ENCODE measurements at places on chromosomes 5 and 9.
A peak's percentile ranks its signal among the peaks of the same experiment; 100 is the strongest.

DNA sequence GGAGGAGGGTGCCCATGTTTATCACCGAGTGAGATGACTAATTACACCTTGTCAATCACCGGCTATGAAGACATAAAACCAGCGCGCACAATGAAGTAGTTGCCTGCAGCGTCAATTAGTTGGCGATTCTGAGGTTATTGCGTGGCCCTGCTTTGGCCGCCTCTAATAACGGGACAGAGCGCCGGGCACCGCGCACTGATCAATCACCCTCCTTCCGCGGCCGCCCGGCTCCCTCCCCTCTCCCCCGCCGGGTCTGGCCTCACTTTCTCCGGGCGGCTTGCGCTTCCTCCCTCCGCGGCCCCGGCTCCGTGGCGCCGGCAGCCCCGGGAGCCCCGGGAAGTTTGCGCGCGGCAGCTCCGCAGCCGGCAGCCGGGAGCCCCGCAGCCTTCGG, 3.3 kb upstream of the LHX2 start:
- peak; percentile 58 for DNase-seq
- no peak overlapping the region for H3K27ac ChIP-seq
- H3K4me1 ChIP-seq = peaks cover 66% of the 10 kb centered on the region
- no peaks in the 10 kb centered on the region for H3K36me3 ChIP-seq

DNA sequence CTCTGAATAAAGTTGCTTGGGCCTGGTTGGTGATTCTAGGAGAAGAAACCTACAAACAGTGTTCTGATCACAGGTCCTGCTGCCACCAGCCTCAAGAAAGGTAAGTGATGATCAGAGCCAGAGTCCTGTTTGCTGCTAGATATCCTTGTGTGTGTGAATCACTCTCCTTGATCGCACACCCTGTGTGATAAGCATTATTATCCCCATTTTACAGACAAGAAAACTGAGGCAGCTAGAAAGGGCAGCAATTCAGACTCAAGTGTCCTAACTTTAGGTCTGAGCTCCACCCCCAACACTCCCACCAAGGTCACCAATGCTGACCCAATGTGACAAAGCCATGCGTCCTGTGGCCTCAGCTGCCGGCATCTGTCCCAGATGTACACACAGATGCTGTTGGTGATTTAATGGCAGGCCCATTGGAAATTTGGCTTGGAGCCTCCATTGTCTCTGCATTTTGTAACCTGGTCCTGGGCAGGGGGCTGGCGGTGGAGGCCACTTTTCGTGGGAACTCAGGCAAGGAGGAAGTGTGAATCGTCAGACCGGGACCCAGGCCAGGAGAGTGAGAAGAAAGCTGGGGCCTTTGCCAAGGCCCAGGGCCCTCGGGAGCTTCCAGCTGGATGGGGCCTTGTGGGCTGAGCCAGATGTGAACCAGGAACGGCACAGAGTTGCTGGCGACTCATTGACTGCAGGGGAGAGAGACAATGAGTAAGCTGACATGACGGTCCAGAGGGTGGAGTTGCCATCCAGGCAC, 29.8 kb upstream of the GGTA1 start:
- DNase-seq = no peak
- H3K27me3 ChIP-seq = peaks cover 5% of the 10 kb centered on the region
- no peak overlapping the region for H3K27ac ChIP-seq
- H3K4me3 ChIP-seq = no peak overlapping the region

GRCh38 chr5:15627109-15627508, 127.1 kb downstream of the FBXL7 start:
- no peak for DNase-seq
- no peaks in the 10 kb centered on the region for H3K36me3 ChIP-seq

GRCh38 chr5:6377905-6378765, at the start of gene MED10:
TSS of gene MED10 (minus strand) at chr5:6378547. CDS start at chr5:6378483, 64 bp downstream.
- DNase-seq = peak; percentile 97
- H3K27me3 ChIP-seq = no peaks in the 10 kb centered on the region
- peaks cover 18% of the 10 kb centered on the region for H3K4me1 ChIP-seq
- H3K4me3 ChIP-seq = peak within 1 kb of the TSS; percentile 96
- H3K36me3 ChIP-seq = peaks cover 33% of the 10 kb centered on the region
- peak within 1 kb of the TSS; percentile 90 for H3K27ac ChIP-seq

DNA sequence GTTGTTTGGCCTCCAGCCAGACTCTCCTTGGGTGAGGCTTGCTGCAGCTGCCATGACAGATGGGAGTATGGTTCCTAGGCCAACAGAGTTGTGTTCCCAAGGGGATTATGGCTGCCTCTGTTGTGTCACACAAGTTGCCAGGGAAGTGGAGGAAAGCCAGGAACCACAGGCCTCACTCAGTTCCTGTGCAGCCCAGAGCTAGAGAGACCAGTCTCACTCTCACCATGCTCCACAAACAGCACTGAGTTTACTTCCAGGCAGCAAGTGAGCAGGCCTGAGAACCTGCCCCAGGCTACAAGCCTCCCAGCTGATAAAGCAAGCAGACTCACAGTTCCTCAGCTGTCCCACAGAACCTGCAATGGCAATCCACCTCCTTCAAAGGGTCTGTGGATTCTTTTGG, 273.6 kb upstream of the TAS2R1 start:
- H3K27me3 ChIP-seq = no peaks in the 10 kb centered on the region
- no peak overlapping the region for H3K4me3 ChIP-seq
- H3K4me1 ChIP-seq = no peaks in the 10 kb centered on the region
- H3K27ac ChIP-seq = no peak overlapping the region
- no peak for DNase-seq

DNA sequence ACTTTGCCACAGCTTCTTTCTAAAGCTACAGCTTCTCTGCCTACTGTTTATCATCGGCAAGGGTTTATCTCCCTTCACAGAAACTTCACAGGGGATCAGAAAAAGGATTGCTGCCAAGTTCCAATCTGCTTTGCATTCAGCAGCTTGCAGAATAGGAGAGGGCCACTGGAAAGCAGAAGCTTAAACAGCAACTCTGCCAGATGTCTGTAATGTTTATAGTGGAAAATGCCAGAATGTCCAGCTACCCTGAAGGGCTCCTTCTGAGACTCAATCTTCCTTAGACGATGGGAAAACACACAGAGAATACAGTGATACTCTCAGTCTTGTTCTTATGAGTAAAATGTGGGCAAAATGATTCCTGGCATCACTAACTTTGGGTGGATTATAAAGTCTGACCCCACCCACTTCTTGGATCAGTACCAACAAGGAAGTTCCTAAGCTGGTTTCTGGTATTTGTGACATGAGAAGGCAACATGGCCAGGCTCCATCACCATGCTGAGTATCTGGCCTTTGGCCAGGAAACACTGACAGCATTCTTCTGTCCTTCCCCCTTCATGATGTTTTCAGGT, 19.0 kb downstream of the STOM start:
- peaks cover 13% of the 10 kb centered on the region for H3K4me1 ChIP-seq
- H3K27me3 ChIP-seq = no peaks in the 10 kb centered on the region
- H3K27ac ChIP-seq = no peak overlapping the region
- DNase-seq = no peak

DNA sequence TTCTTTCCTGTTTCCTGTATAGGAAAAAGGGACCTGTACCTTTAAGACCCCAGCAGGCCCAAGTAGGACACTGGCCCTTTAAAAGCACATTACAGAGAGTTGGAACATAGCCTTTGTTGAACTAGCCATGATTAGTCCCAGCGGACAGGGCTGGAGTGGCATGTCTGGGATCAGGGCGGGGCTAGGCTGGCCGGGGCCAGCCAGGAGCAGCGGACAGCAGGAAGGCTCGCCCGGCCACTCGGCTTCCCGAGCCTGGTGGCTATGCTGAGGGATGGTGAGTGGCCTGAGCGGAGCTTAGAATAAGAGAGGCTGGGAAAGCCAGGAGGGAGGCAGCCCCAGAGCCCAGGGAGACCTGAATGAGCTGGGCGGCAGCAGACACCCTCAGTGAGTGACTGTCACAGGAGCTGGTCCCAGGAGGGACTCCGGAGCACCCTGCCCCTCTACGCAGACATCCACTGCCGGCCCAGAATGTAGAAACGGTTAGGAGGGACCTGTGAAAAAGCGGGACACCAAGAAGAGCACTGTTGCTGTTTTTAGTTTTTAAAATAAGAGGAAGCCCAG, 92.1 kb downstream of the DAB2IP start:
- no peak overlapping the region for H3K4me3 ChIP-seq
- H3K4me1 ChIP-seq = peaks cover 46% of the 10 kb centered on the region
- H3K36me3 ChIP-seq = no peaks in the 10 kb centered on the region
- H3K27me3 ChIP-seq = no peaks in the 10 kb centered on the region
- H3K27ac ChIP-seq = no peak overlapping the region
- DNase-seq = peak; percentile 69

GRCh38 chr9:122216798-122217418, 11.8 kb downstream of the LHX6 start:
- H3K36me3 ChIP-seq = peaks cover 5% of the 10 kb centered on the region
- peaks cover 100% of the 10 kb centered on the region for H3K27me3 ChIP-seq
- peaks cover 55% of the 10 kb centered on the region for H3K4me1 ChIP-seq
- no peak overlapping the region for H3K27ac ChIP-seq
- peak overlapping the region; percentile 64 for H3K4me3 ChIP-seq

DNA sequence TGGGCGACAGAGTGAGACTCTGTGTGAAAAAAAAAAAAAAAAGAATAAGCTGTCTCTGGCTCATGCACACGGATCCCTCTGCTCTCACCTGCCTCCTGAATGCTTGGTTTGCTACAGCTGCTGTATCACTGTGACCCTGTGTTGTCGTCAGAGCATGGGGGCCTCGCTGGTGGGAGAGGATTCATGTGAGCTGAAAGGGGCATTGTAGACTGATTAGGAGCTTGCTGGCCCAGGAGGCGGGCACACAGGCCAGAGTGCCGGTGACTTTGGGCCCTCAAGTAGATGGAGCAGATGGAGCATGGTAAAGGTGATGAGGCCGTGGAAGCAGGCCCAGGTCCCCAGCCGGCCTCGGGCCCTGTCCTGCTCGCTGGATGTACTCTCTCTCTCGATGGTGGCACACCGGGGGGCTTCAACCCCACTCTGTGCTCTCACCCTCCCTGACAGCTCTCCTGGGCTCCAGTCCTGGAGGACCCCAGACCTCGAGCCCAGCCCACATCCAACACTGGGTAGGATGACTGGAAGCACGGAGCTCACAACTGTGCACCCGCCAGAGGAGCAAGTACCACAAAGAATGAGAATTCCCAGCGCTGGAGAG, 7.1 kb downstream of the FLT4 start:
- peaks cover 5% of the 10 kb centered on the region for H3K27me3 ChIP-seq
- no peaks in the 10 kb centered on the region for H3K36me3 ChIP-seq
- no peak for DNase-seq
- no peaks in the 10 kb centered on the region for H3K4me1 ChIP-seq

DNA sequence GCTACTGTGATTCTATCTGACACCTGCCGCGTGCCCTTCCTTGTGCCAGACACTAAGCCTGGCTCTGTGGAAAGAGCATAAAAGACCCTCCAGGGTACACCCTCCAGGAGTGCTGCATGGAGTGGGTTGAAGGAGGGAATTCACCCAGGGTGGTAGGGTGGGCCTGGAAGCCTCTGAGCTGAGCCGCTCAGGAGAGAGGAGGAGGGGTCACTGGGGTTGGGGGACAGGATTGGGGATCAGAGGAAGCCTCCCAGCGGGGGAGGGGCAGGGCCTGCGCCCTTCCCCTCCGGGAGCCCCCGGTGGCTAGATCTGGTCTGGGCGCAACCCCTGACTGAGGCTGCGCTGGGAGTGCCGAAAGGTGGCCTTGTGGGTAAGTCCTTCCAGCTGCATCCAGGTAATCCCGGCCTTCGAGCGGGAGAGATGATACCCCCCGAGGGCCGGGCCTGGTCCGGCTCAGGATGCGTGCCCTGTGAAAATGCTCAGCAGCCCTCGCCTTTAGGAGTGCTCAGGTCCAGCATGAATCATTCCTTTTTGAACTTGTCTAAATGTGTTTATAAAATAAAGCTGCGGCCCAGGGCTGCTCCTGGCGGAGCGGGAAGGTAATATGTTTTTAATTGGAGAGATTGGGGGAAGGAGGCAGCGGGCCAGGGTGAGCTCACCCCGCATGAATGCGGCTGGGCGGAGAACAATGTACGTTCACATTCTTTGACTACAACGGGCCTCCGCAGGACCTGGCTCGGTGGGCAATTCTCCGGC, 118.1 kb upstream of the SMIM23 start:
- peak; percentile 61 for DNase-seq
- no peak overlapping the region for H3K4me3 ChIP-seq
- H3K4me1 ChIP-seq = peaks cover 18% of the 10 kb centered on the region
- H3K27ac ChIP-seq = no peak overlapping the region

DNA sequence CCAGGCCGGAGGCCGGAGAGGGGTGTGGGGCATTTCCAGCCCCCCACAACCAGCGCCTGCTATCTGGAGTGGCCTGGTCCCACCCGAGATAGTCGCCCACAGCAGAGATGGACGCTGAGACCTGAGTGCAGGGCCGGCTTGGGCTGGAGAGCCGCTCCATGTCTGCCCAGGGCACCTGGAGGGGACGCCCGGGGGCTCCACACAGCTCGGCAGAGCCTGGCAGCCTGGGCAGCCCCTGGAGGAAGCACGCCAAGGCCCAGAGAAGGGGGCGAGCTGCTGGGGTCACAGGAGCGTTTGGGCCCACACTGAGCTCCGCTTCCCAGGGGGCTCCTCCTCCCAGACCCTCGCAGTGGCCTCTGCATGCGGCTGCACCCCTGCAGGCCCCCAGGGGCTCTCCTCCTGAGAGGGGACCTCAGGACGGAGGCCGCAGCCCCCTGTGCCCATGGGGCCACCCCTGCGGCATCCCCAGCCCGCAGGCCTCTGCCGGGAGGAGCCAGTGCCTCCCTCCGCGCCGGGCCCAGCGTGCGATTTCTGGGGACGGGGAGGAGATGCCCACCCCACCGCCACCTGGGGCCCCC, 42.2 kb upstream of the EGFL7 start:
- H3K4me3 ChIP-seq = no peak overlapping the region
- H3K27me3 ChIP-seq = no peaks in the 10 kb centered on the region
- no peaks in the 10 kb centered on the region for H3K36me3 ChIP-seq

GRCh38 chr9:108273988-108274387, 581.8 kb downstream of the ACTL7B start:
- no peak for DNase-seq
- no peak overlapping the region for H3K4me3 ChIP-seq
- no peaks in the 10 kb centered on the region for H3K36me3 ChIP-seq

- DNase-seq = no peak
- no peak overlapping the region for H3K4me3 ChIP-seq
- no peaks in the 10 kb centered on the region for H3K27me3 ChIP-seq
- H3K36me3 ChIP-seq = no peaks in the 10 kb centered on the region
- H3K4me1 ChIP-seq = peaks cover 16% of the 10 kb centered on the region
- no peak overlapping the region for H3K27ac ChIP-seq
These were observed 87.5 kb upstream of the RANBP3L start for GRCh38 chr5:36389245-36389644.

- no peaks in the 10 kb centered on the region for H3K27me3 ChIP-seq
- no peak for DNase-seq
- no peak overlapping the region for H3K4me3 ChIP-seq
- H3K4me1 ChIP-seq = no peaks in the 10 kb centered on the region
- no peak overlapping the region for H3K27ac ChIP-seq
- no peaks in the 10 kb centered on the region for H3K36me3 ChIP-seq
These were observed 830.9 kb downstream of the MAT2B start for GRCh38 chr5:164336276-164336675.

- no peak for DNase-seq
- no peaks in the 10 kb centered on the region for H3K27me3 ChIP-seq
- no peak overlapping the region for H3K27ac ChIP-seq
- no peaks in the 10 kb centered on the region for H3K36me3 ChIP-seq
- no peak overlapping the region for H3K4me3 ChIP-seq
These were observed 112.2 kb downstream of the MARCHF11 start for GRCh38 chr5:16067415-16067814.

All from WTC11 (cell line).